ENCODE measurements at places on chromosomes 6 and 20.
A peak's percentile ranks its signal among the peaks of the same experiment; 100 is the strongest.

DNA sequence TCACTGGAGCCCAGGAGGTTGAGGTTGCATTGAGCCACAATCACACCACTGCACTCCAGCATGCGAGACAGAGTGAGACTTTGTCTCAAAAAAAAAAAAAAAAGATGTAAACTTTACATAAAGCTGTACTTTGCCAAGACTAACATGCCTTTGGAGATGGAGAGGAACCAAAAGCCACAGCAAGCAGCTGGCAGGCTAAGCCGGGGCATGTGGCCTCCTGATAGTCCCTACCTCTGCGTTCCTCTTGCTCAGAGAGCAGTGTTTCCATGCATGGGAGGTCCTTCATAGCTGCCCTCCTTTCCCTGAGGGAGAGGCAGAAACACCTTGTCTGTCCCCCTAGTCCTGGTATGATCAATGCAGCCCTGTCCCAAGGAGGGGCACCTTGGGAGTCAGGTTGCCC lies 35.2 kb downstream of the SPATA2 start:
- DNase-seq, result peak; percentile 20

DNA sequence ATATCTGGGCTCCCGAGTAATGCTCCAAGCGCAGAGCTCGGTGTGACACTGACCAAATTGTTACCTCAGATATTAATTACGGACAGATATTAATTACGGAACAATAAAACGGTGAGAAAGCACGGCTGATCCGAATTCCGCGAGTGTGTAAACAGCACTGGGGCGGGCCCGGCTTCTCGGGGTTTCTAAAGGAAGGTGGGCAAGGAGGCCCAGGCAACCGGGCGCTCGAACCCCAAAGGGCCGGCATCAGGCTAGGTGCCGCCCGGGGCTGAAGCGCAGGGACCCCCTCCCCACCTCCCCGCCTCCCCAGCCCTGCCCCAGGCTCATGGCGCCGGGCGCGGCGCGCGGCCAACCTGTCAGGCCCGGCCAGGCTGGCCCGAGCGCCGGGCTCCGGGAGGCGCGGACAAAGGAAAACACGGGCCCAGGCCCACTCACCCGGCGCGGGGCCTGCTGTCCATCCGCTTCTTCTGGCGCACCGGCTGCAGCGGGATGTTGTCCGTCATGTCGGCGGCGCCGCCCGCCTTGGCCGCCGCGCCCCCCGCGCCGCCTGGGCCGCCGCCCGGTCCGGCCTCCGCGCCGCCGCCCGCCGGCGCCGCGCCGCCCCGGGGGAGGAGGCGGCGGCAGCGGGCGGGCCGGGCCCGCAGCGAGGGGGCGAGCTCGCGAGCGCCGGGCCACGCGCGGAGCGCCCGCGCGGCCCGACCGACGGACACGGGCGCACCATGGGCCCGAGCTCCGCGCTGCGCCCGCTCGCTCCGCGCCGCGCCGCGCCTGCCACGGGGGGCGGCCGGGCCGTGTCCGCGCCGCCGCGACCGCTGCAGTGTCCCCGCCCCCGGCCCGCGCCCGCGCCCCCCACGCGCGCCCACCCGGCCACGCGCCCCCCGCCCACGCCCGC lies at the start of gene ATP9A:
TSS of gene ATP9A (minus strand) at position 524 of the 892 bp plus-strand sequence. CDS start at position 503, 21 bp downstream.
- no peak for DNase-seq

GRCh38 chr6:26230351-26230750 lies 134.6 kb upstream of the BTN3A2 start:
- no peak for DNase-seq

DNA sequence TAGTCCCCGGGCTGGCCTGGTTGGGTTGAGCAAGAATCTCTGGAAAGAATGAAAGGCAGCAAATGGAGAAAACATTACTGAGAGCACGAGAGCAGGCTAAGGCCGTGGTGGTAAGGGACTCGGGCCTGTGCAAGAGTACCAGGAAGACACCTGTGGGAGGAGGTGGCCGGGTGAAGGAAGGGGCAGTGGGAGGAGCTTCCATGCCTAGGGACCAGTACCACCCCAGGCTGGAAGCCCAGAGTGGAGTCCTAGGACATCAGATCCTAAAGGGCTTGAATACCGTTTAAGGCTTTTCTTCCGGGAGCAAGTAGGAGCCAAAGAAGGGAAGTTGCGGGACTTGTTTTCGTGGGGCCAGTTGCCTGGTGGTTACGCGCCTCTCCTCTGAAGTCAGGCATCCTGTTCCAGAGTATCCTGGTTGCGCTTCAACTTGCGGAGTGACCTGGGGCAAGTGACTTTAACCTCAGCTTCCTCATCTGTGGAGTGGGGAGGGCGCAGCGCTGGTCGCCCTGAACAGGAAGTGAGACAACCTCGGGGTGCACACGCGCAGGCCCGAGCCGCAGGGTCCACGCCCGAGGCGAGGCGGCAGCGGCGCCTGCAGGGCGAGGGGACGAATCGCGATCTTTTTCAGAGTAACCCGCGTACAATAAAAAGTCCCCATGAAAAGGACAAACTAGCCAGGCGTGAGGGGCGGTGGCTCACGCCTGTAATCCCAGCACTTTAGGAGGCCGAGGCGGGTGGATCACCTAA lies 1.1 kb upstream of the TPD52L2 start:
- peak; percentile 66 for DNase-seq

DNA sequence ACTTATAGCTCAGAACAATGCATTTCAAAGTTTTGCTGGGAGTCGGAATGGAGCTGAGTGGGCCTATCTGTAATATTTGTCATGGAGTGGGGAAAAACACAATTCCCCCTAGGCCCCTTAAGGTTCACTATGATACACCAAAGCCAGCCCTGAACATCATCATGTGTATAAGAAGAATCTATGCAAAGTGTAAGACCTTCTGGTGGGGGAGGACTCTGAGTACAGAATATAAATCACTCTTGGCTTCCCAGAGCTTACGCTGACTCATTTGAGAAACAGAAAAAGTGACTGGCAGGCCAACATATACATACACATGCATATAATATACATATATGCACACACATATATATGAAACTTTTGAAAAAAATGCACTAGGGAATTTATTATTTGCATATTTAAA lies 54.1 kb upstream of the UBR2 start:
- peak; percentile 57 for DNase-seq

GRCh38 chr20:22536956-22537756 lies 47.2 kb downstream of the FOXA2 start:
- DNase-seq, result no peak

- DNase-seq, result no peak
Observed at GRCh38 chr20:3382836-3383235, 24.6 kb downstream of the DNAAF9 start.

- no peak for DNase-seq
Observed at GRCh38 chr20:58571356-58571692, 56.1 kb upstream of the APCDD1L start.

DNA sequence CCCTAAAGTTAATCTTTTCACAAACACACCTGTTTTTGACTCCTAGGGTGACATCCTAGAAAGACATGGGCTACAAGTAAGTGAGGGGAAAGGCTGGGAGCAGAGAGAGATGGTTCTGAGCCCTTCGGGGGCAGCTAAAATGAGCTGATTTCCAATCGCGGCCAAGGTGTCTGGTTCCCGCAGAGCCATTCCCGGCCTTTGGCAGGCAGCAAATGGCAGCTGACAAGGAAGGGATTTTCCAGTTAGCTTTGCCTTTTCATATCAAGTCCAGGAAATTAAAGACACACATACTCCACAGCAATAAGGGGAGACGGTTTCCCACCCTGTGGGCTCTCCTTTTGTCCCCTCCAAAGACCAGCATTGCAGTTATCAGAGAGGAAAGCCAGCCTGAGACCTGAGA lies 228.5 kb downstream of the ZMYND8 start:
- DNase-seq, result no peak

GRCh38 chr6:36700831-36701230 lies 3.2 kb downstream of the RAB44 start:
- DNase-seq, result no peak

DNA sequence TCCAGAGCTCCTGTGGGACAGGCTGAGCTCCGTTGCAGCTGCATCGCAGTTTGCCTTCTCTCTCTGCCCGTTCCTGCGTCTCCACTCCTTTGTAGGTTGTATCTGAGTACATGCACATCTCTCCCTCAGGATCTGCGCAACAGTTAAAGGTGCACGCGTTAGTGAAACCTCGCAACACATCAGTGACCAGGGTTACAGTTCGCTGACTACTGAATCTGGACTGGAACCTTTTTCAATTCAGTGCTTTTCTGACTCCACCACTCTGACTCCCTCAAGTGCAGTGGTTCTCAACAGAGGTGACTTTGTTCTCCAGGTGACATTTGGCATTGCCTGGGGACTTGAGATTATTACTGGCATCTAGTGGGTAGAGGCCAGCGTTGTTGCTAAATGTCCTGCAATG lies 44.0 kb downstream of the UST start:
- DNase-seq, result no peak

DNA sequence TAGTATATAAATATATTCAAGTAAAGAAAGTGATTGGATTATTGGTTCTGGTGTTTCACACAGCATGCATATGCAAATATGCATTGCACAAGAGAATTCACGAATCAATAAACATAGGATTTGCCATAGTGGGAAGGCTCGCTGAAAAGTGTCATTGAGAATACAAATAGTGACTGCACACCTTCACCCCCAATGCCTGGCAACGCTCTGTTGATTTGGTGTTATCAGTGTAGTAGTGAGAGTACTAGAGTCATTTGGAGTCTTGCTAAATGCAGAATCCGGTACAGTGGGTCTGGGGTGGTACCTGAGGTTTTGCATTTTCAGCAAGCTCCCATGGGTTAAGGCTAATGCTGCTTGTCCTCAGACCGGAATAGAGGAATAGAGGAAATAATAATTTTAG lies 49.7 kb upstream of the NAA20 start:
- DNase-seq, result no peak

DNA sequence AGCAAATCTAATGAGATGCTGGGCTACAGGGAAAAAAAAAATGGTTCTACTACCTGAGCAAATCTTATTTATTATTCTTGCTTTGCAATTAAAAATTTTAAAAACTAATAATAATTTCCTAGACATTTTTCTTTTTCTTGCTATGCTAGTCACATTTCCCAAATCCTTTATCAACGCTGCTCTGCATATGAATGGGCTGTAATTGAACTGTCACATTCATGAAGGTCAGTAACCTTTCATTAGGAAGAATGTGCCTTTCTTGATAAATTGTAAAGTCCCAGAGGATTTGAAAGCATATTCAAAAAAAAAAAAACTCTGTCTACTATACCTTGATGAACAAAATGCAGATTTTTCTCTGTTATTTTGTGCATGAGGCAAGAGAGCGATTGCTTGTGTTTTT lies 538.7 kb upstream of the ID4 start:
- DNase-seq, result no peak

DNA sequence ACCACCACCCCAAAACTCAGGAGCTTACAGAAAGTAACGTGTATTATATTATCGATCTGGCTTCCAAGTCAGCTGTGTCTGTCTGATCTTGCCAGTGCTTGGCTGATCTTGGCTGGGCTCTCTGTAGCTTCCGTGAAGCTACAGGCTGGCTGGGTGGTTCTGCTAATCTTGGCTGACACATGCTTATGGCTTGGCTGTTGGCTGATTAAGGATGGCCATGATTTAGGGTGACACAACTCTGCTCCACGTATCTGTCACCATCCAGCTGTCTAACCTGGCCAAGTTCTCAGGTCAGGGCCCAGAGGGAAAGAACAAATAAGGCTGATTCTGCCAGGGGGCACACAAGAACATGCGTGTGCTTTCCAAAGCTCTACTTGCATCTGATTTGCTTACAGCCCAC lies 64.7 kb upstream of the PRL start:
- no peak for DNase-seq

GRCh38 chr6:124027392-124027791 lies 223.7 kb downstream of the NKAIN2 start:
- no peak for DNase-seq

GRCh38 chr6:88914895-88915598 lies 48.4 kb downstream of the RNGTT start:
- DNase-seq, result peak; percentile 23

- no peak for DNase-seq
Observed at GRCh38 chr6:166417285-166417691, 34.5 kb upstream of the MPC1 start.

DNA sequence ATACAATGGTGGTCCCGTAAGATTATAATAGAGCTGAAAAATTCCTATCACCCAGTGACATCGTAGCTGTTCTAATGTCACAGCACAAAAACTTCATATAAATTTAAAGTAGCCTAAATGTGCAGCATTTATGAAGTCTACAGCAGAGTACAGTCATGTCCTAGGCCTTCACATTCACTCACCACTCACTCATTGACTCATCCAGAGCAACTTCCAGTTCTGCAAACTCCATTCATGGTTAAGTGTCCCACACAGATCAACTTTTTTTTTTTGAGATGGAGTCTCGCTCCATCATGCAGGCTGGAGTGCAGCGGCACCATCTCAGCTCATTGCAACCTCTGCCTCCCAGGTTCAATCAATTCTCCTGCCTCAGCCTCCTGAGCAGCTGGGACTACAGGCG lies 20.9 kb upstream of the KCNG1 start:
- peak; percentile 84 for DNase-seq

DNA sequence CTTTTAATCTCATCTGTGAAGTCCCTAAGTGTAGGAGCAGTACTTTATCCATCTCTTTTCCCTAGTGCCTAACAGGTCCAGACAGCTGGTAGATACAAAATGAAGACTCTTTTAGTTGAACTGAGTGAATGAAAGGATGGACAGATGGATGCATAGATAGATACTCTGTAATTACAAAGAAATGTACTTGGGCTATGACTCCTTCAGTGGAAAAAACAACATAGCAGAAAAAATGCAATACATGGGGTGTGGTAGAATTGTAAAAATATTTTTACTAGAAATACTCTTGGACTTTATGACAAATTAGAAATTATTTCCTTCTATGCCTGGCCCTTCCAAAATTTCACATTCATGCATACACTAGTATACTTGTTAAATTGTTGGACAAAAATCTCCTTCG lies 29.3 kb downstream of the KCNQ5 start:
- peak; percentile 40 for DNase-seq

- no peak for DNase-seq
Observed at GRCh38 chr20:57117296-57117695, 149.1 kb downstream of the BMP7 start.

- no peak for DNase-seq
Observed at GRCh38 chr6:30879684-30880427, 4.5 kb upstream of the DDR1 start.

- no peak for DNase-seq
Observed at GRCh38 chr6:298233-299103, 6.2 kb downstream of the DUSP22 start.

GRCh38 chr6:36683145-36683655 lies 4.7 kb downstream of the CDKN1A start:
- DNase-seq, result no peak

DNA sequence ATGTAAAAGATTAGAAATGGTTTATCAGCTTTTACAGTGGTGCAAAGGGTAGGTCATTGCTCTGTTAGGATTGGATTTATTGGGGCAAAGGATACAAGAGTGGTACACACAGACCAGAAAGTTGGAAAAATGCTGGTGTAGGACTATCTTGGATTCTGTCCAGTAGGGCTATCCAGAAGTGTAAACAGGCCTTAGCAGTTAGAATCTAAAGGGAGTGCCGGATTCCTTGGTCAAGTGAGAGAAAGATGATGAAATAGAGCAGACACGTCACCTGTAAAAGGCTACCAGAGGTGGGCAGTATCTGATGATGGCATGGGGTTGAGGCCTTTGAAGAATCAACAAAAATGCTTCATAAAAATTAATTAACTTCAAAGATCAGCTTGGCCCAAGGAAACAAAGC lies 975.9 kb downstream of the KIF16B start:
- DNase-seq, result no peak

Data from fibroblast of upper back skin (primary cell).